ENCODE measurements at places on chromosomes 11 and 22. TPM values are rescaled to one million over a fixed set of nuclear protein-coding genes. Genes with fewer than 3 reads are reported as not detected.

Gene ZFTA
- 4.7 TPM for total RNA-seq

DNA sequence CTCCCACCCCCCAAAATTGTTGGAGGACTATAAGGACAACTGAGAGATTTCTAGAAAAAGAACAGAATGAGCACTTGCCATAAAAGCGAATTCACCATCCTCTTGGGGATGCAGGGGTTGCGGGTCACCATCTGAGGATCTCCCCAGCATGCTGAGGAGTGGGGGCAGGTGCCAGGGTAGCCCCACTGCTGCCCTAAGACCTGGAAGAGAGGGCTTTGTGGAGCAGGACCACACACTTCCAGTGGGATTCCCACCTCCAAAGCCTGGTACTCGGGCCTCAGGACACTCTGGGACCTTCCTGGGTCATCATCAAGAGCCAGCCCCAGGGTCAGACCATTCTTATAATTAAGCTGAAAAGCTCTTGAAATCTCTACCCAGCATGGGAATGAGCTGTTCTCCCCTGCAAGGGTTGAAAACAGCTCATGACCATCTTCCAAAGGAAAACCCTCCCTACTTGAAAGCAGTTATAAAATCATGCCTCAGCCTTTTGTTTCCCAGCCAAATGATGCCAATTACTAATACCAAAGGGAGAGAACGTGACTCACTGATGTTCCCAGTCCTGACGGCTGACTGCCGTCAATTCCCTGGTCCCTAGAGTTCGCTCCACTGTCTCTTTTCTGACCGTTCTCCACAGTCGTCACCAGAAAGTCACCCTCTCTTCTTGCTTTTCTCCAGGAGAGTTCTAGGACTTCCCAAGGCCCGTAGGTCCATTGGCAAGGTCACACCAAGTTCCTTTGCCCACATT, 76.8 kb upstream of the CREB3L1 start:
- no peak for DNase-seq

Gene PTH
- total RNA-seq: not detected

Gene KRTAP5-1
- not detected for total RNA-seq

- DNase-seq: no peak
Measured at GRCh38 chr11:101363706-101364275, 220.0 kb downstream of the TRPC6 start.

DNA sequence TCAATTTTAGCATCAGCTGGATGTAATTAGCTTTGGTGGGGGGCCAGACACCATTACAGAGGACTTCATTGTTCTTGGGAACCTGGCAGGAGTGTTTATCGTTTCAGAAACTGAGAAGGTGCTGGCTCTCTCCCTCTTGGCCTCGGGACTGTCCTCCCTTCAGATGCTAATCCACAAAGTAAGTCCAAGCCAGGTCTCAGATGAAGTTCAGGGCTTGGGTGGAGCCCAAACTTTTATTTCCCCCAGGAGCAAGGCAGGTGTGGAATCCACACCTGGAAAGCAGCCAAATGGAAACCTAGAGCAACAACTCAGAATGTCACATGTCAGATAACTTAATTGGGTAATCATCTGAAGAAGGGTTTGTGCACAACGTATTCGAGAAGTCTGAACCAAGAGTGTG, 119.2 kb downstream of the ME3 start:
- no peak for DNase-seq

- DNase-seq: no peak
Measured at GRCh38 chr22:31259798-31260473, 32.4 kb downstream of the PIK3IP1 start.

Gene PLAAT2
- not detected for total RNA-seq

DNA sequence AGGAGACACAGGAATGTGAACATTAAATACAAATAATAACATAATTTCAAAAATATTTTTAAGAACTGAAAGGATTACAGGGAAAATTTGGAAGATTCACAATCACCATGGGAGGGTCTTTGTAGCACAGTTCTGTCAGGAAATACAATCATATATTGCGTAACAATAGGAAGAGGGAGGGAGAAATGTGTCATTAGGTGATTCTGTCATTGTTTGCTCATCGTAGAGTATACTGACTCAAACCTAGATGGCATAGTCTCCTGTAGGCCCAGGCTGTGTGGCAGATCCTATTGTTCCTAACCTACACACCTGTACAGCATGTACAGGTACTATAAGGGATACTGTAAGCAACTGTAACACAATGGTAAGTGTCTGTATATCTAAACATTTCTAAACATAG, 330.4 kb downstream of the BRD1 start:
- DNase-seq: no peak

DNA sequence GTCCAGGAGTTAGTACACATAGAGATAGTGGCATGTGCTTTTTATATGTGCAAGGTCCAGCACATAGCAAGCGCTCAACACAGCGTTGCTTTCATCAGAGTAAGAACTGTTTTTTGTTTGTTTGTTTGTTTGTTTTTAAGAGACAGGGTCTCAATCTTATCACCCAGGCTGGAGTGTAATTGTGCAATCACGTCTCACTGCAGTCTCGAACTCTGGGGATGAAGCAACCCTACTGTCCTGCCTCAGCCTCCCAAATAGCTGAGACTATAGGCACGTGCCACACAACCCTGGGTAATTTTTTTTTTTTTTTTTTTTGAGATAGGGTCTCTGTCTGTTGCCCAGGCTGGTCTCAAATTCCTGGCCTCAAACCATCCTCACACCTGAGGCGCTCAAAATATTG, 10.8 kb downstream of the TCN2 start:
- DNase-seq: no peak

- no peak for DNase-seq
Measured at GRCh38 chr22:20414059-20414440, 20.1 kb downstream of the ZNF74 start.

DNA sequence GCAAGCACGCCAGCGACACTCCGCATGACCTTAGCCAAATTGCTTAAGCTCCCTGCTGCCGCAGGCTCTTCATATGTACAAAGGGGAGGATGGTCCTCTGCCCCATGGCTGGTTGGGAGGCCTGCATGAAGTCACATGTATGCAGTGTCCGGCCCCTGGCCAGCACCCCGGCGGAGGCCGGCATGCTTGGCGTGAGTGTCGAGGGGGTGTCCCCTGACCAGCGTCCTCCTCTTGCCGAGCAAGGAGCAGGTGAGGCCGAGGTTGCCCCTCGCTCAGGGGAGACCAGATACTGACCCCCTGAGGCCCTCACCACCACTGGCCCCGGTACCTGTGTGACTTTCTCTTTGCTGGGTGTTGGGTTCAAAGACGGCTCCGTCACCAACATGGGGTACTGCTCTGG, 50.2 kb downstream of the DHCR7 start:
- DNase-seq: no peak

GRCh38 chr11:44409558-44410236, 99.8 kb upstream of the ALX4 start:
- DNase-seq: no peak

Gene CRYBB2
- not detected for total RNA-seq

DNA sequence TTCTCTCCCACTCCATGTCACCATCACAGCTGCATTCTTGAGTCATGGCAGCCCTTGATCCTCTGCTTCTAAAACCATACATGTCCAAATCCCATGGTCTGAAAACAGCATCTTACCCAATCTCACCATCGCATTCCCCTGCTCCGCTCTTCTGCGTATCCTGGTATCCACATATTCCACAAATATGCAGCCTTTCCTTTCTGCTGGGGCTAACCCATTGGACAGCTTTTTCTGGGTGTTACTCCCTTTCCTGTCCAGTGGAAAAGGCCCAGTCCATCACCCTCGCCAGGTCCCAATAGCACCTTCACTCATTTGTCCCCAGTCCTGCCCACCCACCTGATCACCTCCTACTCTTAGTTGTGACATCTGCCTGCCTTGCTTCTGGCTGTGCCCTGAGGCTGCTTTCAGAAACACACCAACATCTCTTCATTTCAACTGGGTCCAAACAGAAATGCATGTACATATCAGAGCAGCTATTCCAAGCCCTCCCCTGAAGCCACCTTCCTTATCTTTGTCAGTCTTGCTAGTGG, 237.6 kb upstream of the TBCEL start:
- no peak for DNase-seq

DNA sequence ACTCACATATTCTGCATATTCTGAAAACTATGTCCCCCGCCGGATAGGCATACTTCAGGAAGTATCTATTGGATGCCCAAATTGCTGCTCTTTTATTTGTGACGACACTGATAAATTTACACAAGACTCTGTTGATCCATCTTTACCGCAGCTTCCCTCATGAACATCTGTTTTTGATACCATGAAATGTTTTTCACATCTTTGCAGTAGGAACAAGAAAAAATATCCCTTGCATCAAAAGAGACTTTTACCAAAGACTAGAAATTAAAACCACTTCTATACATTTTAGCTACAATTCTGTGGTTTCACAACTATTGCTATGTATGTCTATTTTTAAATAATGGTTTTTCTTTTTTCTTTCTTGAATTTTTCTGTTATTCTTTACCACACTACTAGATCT, 15.3 kb downstream of the POU2AF2 start:
- no peak for DNase-seq

- DNase-seq: no peak
Measured at GRCh38 chr11:30009060-30009459, 7.8 kb downstream of the KCNA4 start.

DNA sequence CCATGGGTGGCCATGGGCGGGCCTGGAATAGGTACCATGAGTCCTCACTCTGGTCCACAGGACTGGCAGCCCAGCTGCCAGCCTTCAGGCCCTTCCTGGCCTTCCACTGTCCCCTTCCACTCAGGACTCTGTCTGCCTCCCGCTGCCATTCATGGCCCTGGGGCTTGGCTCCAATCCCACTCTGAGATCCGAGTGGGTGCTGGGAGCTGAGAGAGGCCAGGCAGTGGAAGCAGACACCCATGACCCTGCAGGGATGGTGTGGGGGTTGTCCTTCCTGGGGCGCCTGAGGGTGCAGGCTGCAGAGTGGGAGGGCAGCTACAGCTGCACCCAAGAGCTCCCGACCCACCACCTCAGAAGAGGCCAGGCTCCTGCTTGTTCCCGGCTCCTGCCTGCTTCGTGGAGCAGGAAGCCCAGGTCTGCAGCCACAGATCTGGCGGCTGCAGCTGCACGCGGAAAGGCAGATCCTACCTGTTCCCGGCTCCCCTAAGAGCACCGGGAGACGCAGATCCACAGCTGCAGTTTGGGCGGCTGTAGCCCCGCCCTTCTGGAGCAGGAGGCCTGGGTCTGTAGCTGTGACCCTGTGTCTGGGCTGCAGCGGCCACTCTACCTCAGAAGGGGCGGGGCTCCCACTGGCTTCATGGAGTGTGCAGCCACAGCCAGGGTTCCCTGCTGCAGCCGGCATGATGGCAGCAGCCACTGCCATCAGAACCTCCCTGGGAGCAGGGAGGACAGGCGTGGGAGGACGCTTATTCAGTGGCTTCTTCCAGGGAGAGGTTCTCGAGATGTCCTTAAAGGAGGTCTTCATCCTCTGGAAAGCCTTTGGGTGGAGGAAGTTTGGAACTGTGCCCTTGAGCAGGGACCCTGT, 27.5 kb downstream of the IGHMBP2 start:
- DNase-seq: no peak

Gene SHANK3
- total RNA-seq: 0.06 TPM

GRCh38 chr11:109845437-109845836, 247.8 kb upstream of the ZC3H12C start:
- DNase-seq: no peak

DNA sequence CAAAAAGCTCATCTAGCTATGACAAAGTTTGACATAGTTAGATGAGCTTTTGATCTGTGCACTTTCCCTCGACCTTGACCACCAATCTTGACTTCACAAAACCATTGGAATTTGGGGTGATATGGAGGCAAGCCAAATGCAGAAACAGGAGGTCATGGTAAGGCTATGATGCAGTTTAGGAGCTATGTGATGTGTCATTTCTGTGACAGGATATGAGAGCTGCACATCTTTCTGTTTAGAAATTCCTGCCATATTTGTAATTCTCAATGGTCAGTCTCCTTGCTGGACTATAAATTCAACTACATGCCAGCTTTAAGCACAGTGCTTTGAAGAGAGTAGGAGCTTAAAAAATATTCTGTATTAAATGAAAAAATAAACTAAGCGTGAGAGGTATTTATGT, 12.9 kb downstream of the OR51B6 start:
- DNase-seq: no peak

GRCh38 chr11:61828629-61829407, 718 bp downstream of the FADS2 start:
- peak; percentile 74 for DNase-seq

DNA sequence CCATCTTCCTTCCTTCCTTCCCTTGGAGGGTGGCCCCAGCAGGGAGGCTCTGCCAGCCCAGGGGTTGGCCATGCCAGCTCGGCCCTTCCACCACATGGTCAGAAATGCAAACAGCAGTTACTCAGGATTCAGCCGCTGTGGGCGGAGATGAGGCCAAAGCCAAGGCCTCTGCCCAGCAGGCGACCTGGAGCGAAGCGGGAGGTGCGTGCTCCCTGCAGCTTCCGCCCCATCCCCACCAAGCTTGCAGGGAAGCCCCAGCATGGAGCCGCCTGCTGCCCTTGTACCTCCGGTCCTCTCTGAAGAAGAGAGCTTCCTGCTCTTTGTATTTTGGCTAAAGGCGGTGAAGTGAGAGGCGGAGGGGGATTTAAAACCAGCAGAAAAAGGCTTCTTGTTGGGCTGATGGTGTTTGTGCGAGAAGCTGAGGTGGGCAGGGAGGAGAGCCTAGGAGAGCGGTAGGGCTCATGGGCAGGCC, 50.4 kb downstream of the ANO1 start:
- DNase-seq: no peak

Gene CSF2RB
- total RNA-seq: 1.3 TPM

Gene OR52I1
- not detected for total RNA-seq

DNA sequence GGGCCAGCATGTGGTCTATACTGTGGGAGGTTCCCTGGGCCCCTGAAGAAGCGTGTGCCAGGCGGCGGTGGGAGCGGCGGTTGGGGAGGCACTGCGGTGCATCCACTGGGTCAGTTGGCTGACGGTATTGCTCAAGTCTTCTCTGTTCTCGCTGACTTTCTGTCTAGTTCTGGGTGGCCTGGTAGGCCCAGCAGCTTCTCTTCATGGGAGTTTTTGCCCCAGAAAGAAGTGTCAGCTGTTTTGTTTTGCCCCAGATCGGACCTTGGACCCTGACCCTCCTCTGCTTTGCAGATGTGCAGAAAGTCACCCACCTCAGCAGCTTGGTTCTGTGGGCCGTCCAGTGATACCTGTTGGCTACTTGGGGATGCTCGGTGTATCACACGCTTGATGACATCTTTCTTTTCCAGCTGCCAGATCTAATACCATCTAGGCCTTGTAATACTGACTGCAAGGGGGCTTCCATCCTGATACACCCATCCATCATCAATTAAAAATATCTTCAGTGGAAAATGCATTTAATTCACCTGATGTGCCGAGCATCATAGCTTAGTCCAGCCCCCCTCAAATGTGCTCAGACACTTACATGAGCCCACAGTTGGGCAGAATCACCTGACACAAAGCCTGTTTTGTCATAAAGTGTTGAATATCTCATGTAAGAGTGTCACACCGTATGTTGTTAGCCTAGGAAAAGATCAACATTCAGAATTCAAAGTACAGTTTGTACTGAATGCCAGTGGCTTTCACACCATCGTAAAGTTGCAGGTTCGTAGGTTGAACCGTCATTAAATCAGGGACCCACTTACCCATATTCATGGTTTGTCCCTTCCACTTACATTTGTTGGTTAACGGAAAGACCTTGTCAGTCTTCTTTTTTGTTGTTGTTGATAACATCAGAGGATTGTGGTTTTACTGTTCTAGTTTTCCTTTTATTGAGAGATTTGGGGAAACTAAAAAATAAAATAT, 13.9 kb downstream of the ZBED4 start:
- peak; percentile 5 for DNase-seq
